RPMI7951 (cell line): ENCODE measurements at places on chromosomes 5 and 9.

GRCh38 chr5:72296256-72296655 lies 23.8 kb downstream of the MRPS27 start:
- DNase-seq, result no peak

DNA sequence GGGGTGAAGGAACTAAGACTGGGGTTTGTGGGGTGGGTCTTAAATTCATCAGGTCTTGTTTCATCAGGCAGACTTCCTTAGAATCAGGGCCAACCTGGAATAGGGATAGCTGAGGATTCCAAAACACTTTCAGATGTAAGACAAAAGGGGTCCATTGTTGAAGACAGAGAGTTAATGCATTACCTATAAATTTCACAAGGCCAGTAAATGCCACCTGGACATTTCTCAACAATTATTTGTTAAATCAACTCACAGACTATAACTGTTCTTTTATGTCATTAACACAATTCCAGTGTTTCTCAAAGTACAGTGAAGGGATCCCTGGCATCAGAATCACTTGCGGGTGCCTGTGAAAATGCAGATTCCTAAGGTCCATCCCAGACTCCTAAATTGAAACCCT lies 2.8 kb downstream of the MARCHF3 start:
- DNase-seq, result no peak

GRCh38 chr5:101160002-101160401 lies 256.9 kb upstream of the ST8SIA4 start:
- DNase-seq, result no peak

DNA sequence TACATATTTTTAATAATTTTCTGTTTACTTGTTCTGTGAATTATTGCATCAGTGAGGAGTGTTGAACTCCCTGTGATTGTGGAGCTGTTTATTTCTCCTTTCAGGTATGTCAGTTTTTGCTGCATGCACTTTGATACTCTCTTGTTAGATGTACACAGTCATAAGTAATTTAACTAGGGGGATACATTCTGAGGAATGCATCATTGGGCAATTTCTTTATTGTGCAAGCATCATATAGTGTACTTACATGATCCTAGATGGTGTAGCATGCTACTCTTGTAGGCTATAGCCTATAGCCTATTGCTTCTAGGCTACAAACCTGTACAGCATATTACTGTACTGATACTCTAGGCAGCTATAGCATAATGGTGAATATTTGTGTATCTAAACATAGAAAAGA lies 9.5 kb downstream of the DENND4C start:
- no peak for DNase-seq

DNA sequence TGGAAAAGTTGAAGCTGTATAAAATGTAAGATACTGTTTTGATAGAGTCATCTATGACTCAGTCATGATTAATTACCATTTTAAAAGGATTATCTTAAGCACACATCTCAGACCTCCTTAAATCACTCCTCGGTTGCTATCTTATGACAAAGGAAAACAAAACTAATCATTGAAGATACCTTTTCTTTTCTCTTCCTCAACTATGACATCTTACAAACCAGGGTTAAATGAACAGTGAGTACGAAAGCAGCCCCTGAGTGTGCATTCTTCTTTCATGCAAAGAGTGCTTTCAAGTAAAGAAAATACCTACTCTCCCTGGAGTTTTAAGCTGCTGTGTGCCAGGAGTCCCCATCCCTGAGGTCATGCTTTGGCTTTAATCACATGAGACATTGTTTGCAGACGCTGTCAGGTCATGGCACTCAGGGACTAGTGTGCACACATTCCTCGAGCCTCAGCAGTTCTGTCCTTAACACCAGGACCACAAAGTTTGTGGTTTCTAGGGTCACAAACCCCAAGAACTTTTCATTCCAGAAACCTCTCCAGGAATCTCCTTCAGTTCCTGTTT lies 86.7 kb upstream of the ICE1 start:
- peak; percentile 92 for DNase-seq

- DNase-seq, result no peak
Measured at GRCh38 chr9:125902214-125902613, 155.0 kb downstream of the PBX3 start.
